ENCODE measurements at places on chromosomes 3 and 15.

DNA sequence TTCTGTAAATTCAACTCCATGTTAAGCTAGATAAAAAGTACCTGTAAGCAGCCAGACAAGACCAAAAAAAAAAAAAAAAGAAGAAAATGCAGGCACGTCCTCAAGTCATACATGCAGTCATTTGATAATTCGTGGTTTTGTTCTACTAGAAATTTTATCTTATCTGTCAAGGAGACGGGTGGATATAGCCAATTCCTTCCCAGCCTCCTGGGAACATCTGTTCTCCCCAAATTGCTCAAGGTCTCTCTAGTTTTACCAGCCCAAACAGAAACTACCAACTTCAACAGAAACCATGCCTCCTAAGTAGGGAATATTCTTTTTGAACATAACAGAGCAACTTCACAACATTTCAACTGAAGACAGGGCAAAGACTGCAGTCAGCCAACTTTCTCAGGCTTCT lies 19.5 kb downstream of the RYK start:
- DNase-seq, result no peak

- DNase-seq, result no peak
Observed at GRCh38 chr15:72771329-72771725, 12.2 kb downstream of the ADPGK start.

DNA sequence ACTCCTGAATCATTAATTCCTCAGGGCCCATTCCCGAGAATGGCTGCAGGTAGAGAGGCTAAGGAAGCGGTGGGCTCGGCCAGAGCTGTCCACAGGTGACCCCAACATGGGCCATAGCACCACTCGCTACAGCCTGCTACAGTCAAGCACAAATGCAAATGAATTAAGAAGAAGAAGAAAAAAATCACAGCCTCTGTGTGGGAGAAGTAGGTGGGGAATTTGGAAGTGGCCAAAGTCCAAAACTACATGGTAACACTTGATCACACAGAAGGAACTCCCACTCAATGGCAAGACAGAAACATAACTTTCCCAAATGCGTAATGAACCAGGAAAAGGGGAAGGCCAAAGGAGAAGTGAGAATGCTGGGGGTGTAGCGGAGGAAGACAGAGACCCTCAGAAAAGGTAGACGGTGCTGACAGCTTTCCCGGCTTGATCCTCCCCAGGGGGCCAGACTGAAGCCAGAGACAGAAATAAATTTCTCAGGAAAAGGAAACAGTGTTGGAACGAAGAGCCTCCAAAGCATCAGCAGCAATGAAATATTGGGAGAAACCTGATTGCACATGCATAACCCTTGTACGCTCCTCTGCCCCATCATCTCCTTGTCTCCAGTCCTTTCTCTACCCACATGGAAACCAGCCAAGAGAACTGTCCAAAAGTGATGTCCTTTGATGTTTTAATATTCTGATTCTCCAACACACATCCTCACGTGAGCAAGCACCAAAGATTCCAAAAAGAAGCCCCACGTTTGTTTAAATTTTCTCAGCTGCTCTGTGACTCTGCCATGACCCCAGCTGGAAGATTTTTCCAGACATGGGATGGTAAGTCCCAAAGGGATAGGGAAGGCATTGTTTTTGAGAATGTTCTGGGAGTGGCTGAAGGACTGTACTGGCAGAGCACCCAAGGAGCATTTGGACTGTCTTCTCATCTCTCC lies 107.6 kb downstream of the OXNAD1 start:
- DNase-seq, result no peak

GRCh38 chr3:128071771-128072453 lies 19.7 kb downstream of the SEC61A1 start:
- no peak for DNase-seq

DNA sequence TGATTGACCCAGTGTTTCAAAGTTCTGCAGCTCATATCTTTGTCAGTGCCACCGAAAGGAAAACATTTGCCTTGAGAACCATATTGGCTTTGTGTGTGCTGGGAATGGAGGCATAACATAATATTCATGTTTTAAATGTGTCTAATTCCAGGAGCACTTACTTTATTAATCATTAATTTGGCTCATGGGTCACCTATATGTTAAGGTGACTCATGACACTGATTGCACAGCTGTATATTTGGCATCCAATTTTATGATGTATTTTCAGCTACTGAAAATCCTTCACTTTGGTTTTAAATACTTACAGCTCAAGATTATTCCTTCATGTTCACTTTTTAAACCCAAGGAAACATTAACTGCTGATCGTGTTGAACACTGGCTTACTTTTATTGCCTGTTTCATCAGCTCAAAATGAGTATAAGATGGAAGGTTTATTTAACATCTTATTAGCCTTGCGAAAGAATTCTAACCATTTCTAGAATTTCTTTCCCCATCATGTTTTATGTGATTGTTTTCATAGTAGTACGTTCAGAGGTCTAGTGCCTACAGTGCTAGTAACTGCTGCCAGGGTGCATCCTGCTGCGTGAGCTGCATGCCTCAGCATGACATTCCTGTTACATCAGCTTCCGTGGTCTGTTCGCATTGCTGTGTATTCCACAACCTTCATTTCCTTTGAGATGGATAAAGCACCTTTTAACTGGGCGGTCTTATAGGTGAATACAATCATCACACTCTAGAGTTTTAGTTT lies 63.7 kb downstream of the LRCH3 start:
- no peak for DNase-seq

DNA sequence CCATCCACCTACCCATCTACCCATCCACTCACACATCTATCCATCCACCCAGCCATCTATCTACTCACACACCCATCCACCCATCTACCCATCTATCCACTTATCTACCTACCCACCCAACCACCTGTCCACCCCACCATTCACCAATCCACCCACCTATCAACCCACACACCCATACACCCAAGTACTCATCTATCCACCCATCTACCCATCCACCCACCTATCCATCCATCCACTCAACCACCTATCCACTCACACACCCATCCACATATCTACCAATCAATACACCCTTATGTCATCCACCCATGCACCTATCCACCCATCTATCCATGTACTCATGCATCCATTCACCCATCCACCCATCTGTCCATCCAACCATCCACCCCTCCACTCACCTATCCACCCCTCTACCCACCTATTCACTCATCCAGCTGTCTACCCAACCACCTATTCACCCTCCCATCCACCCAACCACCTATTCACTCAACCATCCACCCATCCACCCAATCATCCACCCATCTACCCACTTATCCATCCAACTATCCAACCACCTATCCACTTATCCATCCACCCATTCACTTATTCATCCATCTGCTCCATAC lies 109.8 kb downstream of the CHSY1 start:
- DNase-seq, result no peak

DNA sequence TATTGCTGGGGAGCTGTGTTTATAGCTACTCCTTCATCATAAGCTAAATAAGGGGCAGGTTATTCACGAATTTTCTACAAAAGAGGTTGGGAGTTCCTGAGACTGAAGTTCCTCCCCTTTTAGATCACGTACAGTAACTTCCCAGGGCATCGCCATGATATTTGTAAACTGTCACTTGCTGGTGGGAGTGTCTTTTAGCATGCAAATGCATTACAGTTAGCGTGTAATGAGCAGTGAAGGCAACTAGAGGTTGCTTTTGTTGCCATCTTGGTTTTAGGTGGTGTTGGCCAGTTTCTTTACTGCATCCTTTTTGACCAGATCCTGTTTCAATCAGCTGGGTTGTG lies 64.4 kb downstream of the IL12A start:
- DNase-seq, result no peak

GRCh38 chr3:176514297-176514696 lies 683.0 kb downstream of the TBL1XR1 start:
- no peak for DNase-seq

DNA sequence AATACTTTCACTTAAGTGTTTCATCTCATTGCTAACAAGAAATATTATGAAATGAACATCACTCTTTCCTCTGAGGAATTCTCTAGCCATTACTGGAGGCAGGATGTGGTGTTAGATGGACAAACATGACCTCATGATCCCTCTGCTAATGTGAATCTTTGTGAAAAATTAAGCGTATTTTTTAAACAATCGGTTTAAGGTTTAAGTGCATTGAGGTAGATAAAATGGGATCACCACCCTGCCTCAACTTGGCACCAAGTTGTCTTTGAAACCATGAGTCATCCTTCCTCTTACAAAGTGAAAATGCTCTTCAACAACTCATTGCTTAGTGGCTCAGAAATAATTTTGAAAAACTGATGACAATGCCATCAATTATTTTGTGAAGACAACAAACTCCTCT lies 76.0 kb upstream of the DCBLD2 start:
- no peak for DNase-seq

GRCh38 chr15:58537033-58537432 lies 105.2 kb downstream of the LIPC start:
- DNase-seq, result no peak

DNA sequence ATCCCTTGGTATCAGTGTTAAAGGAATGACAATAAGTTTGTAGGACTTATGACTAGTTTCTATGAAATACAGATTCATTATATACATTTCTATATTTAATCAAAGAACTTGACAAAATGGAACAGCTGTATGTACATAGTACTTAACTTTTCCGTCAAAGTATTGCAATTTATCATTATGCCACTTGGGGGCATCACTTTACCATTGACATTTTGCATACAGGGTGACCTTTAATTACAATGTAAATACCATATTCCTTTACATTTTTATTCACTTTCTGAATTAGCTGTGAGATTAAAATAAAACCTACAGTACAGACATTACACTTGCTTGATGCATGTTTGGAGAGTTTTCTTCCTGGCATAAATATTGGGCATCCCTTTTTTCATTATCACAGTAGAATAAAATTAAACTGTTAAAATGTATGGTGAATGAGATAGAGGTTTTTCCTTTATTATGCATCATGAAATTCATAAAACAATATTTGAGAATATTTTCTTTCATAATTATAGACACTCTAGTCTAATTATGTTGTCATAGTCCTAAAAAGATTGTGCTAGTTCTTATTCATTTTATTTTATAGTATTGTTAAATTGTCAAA lies 6.9 kb downstream of the NEK11 start:
- DNase-seq, result no peak

DNA sequence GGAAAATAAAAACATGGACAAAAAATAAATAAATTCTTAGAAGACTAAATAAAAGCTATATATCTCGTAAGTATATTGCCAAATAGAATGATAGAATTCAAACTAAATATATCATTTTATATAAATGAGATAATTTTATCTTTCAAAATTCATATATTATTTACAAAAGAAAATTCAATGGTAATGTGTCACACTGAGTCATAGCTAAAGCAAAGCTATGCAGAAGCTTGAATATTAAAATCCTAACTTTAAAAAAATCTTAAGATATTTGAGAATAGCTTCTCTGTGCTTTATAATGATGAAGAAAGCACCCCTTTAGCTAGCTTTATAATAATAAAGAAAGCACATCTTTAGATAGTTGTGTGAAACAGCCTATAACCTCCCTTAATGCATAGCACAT lies 1010.8 kb downstream of the OTOL1 start:
- no peak for DNase-seq

- no peak for DNase-seq
Observed at GRCh38 chr3:123679712-123680386, 95.0 kb upstream of the HACD2 start.

DNA sequence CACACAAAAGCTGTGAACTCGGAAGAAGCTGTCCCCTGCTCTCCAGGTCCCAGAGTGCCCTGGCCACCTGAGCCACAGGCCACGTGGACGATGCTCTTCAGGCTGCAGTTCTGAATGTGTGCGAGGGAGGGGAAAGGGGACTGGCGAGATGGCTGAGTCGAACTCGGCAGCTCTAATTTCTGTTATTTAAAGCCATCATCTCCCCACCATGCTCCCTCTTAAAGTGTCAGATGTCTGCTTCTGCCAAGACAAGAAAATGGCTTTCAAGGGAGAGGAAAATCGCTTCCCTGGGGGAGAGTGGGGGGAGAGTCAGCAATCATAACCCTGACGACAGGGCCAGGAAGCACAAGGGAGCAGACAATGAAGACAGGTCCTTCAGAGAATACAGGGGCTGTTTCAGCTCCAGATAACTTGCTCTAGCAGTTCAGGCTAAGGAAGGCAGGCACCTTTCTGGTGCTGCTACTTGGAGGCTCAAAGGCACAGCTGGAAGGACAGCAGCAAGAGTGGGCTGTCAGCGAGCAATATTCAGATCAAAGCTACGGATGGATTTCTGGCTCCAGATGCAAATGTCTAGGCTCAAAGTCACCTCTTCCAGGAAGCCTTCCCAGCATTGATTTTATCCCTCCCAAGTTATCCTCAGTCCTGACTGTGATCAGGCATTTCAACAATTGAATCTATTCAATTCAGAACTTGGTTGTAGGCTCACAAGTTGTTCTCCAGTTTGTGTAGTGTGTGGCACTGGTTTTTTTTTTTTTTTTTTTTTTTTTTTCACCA lies 15.5 kb upstream of the CCDC33 start:
- no peak for DNase-seq

- DNase-seq, result no peak
Observed at GRCh38 chr3:178498871-178499270, 37.4 kb upstream of the KCNMB2 start.

DNA sequence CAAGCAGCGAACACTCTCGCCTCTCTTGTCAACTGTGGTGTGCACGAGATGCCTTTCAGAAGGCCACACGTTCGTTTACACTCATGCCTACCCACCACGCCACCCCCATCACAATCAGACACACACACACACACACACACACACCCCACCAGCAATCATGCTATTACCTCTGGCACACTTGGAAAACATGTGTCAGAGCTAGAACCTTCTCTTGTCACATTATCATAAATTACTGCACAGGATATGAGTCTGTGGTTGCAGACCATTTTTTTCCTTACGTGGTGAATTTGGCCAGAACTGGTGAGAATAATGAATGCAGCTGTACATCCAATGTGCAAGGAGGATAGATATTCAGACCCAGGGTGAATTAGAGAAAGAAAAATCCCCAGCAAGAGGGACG lies 52.4 kb downstream of the TRIM69 start:
- peak; percentile 9 for DNase-seq

- DNase-seq, result no peak
Observed at GRCh38 chr15:101453123-101454120, 36.1 kb downstream of the PCSK6 start.

GRCh38 chr3:45664578-45664977 lies 24.6 kb upstream of the SACM1L start:
- DNase-seq, result peak; percentile 41

GRCh38 chr3:61081554-61081953 lies 169.7 kb downstream of the FHIT start:
- DNase-seq, result no peak

- DNase-seq, result no peak
Observed at GRCh38 chr3:94004301-94004910, 24.0 kb downstream of the STX19 start.

DNA sequence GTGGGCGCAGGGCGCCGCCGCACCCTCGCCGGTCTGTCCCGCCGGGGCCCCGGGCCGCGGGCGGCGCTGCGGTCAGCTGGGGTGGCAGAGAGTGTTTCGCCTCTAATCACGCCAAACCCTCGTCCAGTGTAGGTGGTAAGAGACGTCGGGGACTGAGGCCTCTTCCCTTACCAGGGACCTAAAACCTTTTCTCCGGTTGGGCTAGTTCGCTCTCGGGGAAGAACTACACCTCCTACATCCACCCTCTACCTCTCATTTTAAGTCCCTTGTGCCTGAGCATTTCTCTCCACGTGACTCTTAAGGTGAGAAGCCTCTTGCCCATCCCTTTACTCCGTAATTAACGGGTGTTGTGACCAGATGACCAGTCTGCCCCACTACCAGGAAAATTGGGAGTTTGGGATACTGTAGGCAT lies 520 bp downstream of the TMEM42 start:
- DNase-seq, result no peak

Data from stimulated activated CD4-positive, alpha-beta T cell treated with anti-CD3 and anti-CD28 coated beads, Interleukin-15, amount 100 ng/mL, for 1 hour (primary cell).